B cell (primary cell): ENCODE measurements at places on chromosomes 13 and 19.

GRCh38 chr19:38031423-38031770 is 124.4 kb downstream of the SIPA1L3 start:
- no peak for DNase-seq

DNA sequence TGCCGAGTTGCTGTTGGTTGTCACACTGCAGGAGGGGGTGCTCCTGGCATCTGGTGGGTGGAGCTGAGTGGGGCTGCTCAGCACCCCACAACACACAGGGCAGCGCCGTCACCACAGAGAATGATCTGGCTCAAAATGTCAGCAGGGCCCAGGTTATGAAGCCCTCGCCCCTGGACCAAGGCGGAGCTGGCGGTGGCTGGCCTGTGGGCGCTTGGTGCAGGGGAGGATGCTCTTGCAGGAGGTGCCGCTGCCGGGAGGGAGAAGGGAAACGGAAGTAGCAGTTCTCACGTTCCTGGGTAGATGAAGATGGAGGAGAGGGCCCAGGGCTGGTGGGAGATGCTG is 14.2 kb upstream of the LENG8 start:
- DNase-seq, result no peak

GRCh38 chr13:38045278-38046048 is 175.9 kb upstream of the TRPC4 start:
- DNase-seq, result no peak

DNA sequence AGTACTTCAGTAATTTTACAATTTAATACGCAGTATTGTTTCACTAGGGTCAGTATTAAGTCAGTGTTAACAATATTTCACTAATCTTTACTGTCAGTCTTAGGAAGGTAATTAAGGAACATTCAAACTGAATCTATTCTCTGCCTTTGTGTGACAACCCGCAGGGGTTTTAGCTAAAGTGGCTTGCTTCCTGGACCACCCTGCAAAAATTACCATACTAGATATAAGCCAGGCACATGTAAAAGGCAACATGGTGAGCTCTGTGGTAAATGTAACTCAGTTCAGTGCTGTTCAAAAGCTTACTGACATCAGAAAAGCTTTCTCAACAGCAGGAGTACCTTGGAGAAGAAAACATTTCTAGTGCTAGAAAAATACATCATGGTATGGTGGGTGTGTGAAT is 116.7 kb downstream of the FREM2 start:
- no peak for DNase-seq

DNA sequence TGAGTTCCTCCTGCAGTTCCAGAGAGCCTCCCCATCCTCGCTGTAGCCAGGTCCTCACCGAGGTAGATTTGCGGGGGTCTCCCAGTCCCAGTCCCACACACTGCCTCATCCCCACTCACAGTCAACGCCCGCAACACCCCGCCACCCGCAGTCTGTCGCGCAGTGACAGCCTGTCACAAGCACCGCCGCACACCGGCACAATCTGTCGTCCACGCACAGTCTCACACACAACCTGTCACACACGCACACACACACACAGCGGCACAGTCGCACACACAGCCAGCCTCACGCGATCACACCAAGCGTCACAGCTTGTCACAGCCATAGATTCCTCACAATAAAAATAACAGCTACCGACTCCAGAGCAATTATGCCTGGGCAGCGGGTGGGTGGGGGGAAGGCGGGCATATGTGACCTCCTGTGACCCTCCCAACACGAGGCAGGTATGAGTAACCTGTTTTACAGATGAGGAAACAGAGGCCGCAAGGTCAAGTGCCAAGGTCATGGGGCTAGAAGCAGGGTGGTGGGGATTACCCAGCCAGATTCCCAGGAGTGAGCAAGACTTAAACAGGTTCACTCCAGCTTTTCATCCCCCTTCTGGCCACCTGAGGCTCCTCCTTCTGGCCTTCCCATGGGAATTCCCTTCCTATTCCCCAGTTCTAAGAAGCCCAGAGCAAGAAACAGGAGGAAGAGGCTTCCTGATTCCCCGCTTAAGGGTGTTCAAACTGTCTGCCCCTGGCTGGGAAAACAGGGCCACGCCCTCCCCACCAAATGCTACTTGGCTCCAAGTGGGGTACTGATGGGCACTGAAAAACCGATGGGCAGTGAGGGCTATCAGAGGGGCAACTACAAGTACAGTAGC is 13.9 kb downstream of the NFIX start:
- DNase-seq, result no peak

- DNase-seq, result no peak
Measured at GRCh38 chr13:35764326-35765015, 288.0 kb upstream of the MAB21L1 start.

- DNase-seq, result no peak
Measured at GRCh38 chr19:10557603-10558197, 8.1 kb downstream of the KRI1 start.

GRCh38 chr19:55304279-55304978 is 20.6 kb downstream of the BRSK1 start:
- DNase-seq, result no peak

DNA sequence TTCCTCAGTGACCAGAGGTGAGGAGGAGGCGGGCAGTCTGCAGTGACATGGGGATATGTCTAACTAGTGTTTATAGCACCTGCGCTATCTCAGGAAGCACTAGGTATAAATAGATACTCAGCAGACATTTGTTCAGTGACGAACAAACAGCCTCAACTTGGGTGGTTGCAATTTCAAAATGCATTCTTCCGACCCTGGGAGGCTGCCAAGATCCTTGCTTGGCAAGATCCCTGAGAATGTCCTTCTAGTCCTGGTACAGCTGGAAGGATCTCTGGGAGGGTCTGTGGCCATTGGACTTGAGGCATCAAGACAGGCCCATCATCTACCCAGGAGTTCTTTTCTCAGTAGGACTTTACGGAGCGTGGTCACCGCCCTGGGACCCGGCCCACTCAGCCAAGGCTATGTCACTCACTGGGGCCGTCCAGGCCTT is 299.5 kb downstream of the ZNF536 start:
- DNase-seq, result no peak

DNA sequence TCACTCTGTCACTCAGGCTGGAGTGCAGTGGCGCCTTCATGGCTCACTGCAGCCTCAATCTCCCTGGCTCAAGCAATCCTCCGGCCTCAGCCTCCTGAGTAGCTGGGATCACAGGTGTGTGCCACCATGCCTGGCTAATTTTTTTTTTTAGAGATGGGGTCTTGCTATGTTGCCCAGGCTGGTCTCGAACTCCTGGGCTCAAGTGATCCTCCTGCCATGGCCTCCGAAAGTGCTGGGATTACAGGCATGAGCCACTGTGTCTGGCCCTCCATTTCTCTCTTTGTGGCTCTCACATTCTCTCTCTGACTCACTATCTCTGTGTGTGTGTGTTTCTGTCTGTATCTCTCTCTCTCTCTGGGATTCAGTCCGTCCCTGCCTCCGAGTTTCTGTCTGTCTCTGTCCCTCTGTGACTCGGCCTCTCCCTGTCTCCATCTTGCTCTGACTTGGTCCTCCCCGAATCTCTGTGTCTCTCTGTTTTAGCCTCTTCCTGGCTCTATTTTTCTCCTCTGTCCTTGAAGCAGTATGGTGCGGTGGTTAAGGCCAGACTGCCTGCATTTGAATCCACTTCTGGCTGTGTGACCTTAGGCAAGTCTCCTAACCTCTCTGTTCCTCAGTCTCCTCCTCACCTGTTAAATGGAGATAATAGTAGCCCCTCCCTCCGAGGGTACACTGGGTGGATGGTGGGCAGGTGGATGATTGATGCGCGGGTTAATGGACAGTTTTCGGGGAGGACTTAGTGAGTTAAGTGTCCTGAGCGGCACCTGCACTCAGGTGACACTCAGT is 11.0 kb downstream of the MEIS3 start:
- no peak for DNase-seq

GRCh38 chr13:77305266-77305665 is 21.6 kb downstream of the MYCBP2 start:
- peak; percentile 52 for DNase-seq

GRCh38 chr13:111532111-111532510 is 211.7 kb downstream of the TEX29 start:
- DNase-seq, result no peak

DNA sequence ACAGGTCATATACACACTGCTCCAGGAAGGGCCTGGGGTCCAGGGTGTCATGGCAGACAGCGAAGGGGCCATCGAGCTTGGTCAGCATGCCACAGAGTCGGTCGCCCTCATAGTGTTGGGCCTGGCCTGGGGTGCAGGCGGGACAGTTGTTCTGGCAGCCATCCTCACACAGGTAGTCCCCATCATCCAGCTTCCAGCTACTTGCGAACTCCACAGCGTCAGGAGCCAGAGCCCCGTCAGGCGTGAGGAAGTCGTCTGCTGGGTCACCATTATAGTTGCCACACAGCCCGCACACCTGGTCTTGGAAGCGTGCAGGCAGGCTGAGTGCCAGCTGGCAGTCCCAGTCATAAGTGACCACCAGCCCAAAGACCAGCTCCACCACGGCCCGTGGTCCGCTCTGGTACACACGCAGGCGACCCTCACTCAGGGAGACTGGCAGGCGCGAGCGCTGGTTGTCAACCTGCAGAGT is 16.2 kb downstream of the FCGBP start:
- DNase-seq, result no peak

GRCh38 chr19:33805840-33806433 is 9.3 kb downstream of the KCTD15 start:
- DNase-seq, result no peak

DNA sequence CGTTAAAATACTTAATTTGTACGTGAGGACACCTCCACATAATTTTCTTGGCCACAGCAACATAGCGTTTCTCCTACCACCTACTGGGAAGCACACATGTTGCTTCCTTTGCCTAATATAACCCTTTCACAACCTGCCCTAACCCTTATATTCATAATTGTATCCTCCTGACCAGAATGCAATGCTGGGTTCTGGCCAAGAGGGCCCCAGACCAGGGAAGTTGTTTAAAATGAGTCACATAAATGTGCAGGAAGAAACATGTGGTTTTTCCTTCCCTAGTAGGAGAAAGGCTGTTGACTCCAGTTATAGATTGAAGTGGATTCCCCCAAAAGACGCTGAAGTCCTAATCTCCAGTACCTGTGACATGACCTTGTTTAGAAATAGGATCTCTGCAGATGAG is 187.3 kb downstream of the NUFIP1 start:
- DNase-seq, result no peak

DNA sequence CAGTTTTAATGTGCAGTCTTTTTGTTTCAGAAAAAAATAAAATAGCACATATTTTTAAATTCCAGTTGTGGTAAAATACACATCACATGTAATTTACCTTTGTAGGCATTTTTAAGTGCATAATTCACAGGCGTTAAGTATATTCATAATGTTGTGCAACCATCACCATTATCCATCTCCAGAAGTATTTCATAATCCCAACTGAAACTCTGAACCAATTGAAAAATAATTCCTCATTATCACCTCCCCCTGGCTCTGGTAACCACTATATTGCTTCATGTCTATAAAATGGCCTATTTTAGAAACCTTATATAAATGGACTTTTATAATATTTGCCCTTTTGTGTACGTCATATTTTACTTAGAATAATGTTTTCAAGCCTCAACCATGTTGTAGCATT is 756.5 kb upstream of the KLHL1 start:
- DNase-seq, result no peak

GRCh38 chr13:34019870-34020269 is 201.9 kb downstream of the RFC3 start:
- no peak for DNase-seq

- DNase-seq, result no peak
Measured at GRCh38 chr13:49604570-49604969, 19.2 kb upstream of the RCBTB1 start.

- no peak for DNase-seq
Measured at GRCh38 chr13:85406269-85406975, 392.8 kb downstream of the SLITRK6 start.

DNA sequence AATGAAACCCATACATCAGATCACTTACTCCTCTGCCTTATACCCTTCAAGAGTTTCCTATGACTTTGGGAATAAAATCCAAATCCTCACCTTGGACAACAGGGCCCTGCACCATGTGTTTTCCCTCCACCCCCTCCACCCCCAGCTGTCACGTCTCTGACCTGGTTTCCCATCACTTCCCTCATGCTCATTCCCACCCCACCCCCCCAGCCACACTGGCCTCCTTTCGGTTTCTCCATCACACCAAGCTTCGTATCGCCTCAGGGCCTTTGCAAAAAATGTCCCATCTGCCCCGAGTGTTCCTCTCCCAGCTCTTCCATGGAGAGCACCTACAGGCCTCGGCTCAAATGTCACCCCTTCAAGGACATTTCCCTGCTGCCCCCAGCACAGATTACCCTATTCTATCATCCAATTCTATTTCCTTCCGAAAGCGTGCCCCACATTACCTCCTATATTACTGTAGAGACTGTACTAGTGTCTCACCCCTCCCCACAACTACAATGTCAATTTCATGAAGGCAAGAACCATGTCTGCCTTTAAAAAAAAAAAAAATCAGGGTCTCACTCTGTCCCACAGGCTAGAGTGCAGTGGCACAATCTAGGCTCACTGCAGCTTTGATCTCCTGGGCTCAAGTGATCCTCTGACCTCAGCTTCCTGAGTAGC is 16.8 kb upstream of the FFAR2 start:
- no peak for DNase-seq

DNA sequence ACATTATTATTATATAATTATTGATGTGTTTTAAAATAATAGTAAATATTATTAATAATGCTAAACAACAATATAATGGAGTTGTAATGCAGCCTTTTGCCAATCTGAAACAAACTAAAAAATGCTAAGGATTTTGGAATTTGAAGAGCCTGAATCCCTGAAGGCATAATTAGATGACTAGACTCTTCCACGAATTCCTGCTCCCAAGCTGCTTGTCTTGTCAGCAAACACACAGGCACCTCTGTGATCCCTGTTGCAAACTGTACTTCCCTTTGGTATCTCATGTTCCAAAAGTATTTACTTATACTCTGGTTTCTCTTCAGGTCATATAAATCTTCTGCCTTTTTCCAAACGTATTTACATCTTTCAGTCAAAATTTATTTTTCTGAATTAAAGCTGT is 1862.4 kb downstream of the OLFM4 start:
- DNase-seq, result no peak

DNA sequence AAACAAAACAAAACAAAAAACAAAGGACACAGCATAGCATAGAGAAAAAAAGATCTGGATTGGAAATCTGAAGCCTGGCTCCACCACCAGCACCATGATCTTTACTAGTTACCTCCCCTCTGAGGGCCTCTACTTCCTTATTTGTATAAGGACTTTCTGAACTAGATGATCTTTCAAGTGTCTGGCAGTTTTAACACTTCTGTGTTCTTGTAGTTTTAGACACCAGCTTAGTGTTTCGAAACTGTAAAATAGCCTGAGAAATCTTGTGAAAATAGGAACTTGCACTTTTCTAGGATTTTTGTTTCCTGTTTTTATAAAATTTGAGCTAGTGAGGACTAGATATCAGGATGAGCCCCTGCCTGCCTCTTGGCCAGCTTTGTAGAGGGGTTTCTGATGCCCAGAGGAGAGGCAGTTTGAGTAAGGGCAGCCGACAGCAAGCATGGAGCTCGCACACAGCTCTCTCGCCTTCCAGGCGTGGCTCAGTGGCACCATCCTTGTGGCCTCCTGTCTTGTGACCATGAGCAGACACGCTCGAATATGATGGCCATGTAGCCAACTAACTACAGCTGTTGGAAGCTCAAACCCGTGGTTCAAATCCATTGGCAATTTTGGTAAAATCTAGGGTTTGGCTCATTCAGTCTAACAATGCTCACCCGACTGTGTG is 319.0 kb downstream of the KCNRG start:
- no peak for DNase-seq
